Left kidney (tissue), 8 donors: ENCODE measurements at places on chromosomes 4 and X.

GRCh38 chrX:116272861-116273260, 102.3 kb downstream of the AGTR2 start:
- DNase-seq = no peak

DNA sequence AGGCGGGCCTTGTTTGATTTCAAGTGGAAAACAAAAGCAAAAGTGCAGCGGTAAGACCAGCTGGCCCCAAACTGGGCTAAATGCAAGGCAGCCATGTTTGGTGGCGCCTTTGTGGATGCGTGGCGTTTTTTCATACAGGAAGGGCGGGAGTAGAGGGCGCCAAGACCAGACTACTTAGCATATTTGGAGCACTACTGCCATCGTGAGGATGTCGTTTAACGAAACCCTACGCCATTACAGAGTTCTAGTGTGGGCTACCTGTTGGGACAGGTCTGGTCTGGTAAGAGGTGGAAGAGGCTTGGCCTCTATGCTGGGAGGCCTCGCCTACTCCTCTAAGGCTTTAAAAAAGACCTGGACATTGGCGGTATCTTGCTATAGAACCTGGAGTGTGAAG, 230.7 kb upstream of the STK26 start:
- peak; percentile 95 for DNase-seq

- no peak for DNase-seq
Measured at GRCh38 chr4:117385526-117385925, 300.1 kb upstream of the TRAM1L1 start.

- no peak for DNase-seq
Measured at GRCh38 chr4:113750296-113750695, 11.2 kb downstream of the CAMK2D start.

GRCh38 chrX:69234624-69235023, 69.4 kb upstream of the PJA1 start:
- no peak for DNase-seq

DNA sequence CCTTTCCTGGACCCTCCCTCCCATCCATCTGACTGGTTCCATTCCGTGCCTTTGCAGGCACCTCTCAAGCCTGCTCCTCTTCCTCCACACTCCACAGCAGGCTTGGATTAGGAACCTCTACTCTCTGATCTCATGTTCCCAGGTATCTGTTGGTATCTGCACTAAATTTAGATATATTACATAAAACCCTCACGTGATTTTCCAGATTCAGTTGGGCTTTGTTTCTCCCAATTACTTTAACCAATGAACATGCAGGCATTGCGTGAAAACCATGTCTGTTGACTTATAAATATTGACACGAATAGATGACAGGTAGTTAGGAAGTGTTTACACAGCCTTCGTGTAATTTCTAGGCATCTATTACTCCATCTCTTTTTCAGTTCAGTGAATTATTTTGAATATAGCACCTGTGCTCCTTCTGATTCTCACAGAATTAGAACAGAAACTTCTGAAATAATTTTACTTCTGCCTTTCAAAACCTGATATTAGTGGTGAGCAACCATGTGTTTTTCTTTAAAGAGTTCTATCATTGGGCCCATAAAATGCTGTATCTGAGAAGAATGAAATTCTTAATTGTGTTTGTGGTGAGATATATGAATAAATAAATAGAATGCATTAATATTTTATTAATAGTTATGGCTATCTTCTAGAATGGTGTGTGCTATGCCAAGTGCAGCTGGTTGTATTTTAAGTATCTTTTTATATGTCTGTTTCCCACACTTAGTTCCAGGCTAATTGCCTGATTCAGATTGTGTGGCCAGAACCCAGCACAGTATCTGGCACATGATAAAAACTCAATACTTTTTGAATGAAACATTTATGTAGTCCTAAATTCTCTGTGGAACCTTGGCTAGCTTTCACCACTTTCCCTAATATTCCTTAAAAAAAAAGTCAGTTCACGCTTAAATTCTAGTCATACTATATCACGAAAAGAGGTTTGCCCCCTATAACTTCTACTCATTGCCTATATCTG, 304.8 kb downstream of the QDPR start:
- no peak for DNase-seq

DNA sequence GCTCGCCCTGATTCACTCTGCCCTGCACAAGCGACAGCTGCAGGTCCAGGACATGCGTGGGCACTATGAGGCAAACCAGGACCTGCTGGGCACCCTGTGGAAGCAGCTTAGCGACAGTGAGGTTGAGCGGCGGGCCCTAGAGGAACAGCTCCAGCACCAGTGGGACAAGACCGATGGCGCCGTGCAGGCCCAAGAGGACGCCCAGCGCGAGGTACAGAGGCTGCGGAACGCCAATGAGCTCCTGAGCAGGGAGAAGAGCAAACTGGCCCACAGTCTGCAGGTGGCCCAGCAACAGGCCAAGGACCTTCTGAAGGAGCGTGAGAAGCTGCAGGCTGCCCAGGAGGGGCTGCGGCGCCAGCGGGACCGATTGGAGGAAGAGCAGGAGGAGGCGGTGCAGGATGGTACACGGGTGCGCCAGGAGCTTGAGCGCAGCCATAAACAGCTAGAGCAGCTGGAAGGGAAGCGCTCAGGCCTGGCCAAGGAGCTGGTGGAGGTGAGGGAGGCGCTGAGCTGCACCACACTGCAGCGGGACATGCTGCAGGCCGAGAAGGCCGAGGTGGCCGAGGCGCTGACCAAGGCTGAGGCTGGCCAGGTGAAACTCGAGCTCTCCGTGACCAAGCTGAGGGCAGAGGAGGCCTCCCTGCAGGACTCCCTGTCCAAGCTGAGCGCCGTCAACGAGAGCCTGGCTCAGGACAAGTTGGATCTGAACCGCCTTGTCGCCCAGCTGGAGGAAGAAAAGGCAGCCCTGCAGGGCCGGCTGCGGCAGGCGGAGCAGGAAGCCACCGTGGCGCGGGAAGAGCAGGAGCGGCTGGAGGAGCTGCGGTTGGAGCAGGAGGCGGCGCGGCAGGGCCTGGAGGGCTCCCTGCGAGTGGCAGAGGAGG, 12.8 kb downstream of the SMIM10L2A start:
- no peak for DNase-seq

GRCh38 chr4:140704964-140705363, 51.2 kb downstream of the TBC1D9 start:
- no peak for DNase-seq

- DNase-seq = no peak
Measured at GRCh38 chr4:178745203-178745602, 1303.0 kb upstream of the AGA start.

- no peak for DNase-seq
Measured at GRCh38 chr4:113481820-113482219, 279.7 kb downstream of the CAMK2D start.

DNA sequence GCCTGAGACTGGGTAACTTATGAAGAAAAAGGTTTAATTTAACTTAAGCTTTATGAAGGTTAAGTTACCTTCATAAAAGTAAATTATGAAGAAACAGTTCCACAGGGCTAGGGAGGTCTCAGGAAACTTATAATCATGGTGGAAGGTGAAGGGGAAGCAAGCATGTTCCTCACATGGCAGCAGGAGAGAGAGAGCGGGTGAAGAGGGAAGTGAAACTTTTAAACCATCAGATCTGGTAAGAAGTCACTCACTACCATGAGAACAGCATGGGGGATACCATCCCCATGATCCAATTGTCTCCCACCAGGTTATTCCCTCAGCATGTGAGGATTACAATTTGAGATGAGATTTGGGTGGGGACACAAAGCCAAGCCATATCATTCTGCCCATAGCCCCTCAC, 944.7 kb upstream of the NDST4 start:
- DNase-seq = no peak

- no peak for DNase-seq
Measured at GRCh38 chrX:21559417-21559816, 98.7 kb downstream of the KLHL34 start.

DNA sequence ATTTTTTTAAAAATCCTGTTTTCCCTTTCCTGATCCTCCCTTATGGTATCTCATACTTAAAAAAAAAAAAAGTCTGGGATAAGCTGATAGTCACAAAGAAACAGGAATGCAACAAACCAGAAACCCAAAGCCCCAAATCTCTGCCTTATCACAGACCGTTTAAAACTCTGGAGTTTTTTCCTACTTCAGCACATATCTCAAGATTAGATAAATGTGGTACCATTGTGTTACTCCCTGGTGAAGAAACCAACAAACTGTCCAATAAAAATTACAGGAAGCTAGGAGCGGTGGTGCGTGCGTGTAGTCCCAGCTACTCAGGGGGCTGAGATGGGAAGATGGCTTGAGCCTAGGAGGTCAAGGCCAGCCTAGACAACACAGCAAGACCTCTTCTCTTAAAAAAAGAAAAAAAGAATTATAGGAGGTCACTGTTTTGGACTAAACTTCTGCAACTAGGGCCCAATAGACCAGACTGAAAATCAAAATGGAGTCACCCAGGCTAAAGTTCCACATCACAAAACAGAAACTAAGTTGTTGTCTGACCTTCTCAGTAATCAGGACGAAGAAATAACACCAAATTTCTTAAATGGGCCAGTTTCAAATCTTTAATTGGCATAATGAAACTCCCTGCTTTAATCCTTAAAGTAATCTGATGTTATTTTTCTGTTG, 51.9 kb downstream of the RBM47 start:
- DNase-seq = no peak

DNA sequence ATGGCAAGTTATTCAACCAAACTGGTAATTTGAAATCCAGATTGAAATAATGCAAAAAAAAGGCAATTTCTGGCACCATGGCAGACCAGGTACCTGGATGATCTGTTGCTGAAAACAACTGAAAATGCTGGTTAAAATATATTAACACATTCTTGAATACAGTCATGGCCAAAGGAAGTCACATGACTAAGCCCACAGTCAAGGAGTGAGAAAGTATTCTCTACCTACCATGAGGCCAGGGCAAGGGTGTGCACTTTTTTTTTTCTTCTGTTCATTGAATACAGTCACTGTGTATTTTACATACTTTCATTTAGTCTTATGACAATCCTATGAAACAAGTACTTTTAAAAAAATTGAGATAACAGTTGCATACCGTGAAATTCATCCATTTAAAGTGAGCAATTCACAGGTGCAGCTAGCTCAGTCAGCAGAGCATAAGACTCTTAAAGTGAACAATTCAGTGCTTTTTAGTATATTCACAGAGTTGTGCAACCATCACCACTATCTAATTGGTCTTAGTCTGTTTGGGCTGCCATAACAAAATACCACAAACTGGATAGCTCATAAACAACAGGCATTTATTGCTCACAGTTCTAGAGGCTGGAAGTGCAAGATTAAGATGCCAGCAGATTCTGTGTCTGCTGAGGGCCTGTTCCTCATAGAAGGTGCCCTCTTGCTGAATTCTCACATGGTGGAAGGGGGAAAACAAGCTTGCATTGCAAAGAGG, 4.8 kb upstream of the MPP1 start:
- DNase-seq = no peak

- DNase-seq = no peak
Measured at GRCh38 chrX:80816051-80816450, 6.4 kb upstream of the BRWD3 start.

- no peak for DNase-seq
Measured at GRCh38 chr4:70556856-70557255, 35.2 kb upstream of the AMBN start.
